Motor neuron (in vitro differentiated cells): ENCODE measurements at places on chromosomes 1 and 21.
A peak's percentile ranks its signal among the peaks of the same experiment; 100 is the strongest.

GRCh38 chr1:86119214-86119764, 37.3 kb downstream of the COL24A1 start:
- no peak for ATAC-seq

DNA sequence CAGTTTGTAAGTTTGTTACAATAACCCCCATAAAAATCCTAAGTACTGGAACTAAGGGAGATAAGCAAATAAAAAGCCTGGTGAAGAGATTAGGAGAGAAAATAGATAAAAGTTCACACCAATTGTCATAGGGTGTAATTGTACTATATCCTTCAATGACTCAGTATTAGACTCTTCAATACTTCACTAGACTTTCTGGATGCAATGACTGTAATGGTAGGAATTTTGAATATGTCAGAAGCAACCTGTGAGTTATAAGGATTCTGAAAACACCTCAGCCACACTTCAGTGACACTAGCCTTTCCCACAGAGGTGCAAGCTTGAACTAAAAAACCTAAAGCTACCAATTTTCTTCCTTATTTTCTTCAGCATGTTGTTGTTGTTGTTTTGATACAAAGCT, 147.9 kb downstream of the PTGER3 start:
- no peak for ATAC-seq

- no peak for ATAC-seq
These were observed 51.0 kb upstream of the GORAB start for GRCh38 chr1:170481000-170481399.

GRCh38 chr1:27161594-27161993, 6.7 kb upstream of the SLC9A1 start:
- ATAC-seq = no peak

- no peak for ATAC-seq
These were observed 84.9 kb downstream of the PPP1R12B start for GRCh38 chr1:202433155-202434043.

DNA sequence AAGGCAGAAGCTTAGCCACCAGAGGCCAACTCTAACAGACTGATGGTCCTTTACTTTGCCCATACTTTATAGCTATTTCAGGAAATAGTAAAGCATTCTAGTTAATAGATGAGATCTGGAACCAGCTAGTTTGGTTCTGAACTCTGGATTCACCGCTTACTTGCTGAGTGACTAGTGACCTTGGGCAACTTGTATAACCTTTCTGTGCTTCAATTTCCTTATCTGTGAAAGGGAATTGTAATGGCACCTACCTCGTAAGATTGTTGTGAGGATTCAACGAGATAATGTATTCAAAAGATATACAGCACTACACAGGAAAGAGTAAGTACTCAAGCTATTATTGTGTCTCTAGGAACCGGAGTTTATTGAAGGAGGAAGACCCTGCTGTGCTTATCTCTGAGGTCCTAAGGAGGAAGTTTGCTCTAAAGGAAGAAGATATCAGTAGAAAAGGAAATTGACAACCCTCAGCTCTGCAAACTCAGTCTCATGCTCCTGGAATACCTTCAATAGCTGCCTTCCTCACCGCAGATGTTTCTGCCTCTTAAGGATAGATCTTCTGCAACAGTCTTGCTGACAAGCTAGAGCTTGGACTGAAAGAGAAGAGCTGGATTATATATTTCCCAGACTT, 11.9 kb downstream of the MTFR1L start:
- ATAC-seq = no peak

DNA sequence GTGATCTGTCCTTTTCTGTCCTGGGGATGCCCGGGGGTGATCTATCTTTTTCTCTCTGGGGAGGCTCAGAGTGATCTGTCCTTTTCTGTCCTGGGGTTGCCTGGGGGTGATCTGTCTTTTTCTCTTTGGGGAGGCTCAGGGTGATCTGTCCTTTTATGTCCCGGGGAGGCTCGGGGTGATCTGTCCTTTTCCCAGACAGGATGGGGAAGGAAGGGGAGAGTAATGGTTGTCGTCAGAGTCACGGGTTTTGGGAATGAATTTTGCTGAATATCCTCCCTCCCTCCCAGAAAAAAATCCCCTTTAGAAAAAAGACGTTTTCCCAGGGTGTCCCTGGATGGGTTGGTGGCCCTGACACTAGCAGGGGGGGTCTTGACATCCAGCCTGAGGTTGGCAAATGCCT, 91.5 kb downstream of the ARHGEF10L start:
- ATAC-seq = no peak

- no peak for ATAC-seq
These were observed 91.7 kb upstream of the WNT4 start for GRCh38 chr1:22234476-22235030.

- ATAC-seq = peak; percentile 49
These were observed 24.3 kb downstream of the WNT2B start for GRCh38 chr1:112533029-112533428.

DNA sequence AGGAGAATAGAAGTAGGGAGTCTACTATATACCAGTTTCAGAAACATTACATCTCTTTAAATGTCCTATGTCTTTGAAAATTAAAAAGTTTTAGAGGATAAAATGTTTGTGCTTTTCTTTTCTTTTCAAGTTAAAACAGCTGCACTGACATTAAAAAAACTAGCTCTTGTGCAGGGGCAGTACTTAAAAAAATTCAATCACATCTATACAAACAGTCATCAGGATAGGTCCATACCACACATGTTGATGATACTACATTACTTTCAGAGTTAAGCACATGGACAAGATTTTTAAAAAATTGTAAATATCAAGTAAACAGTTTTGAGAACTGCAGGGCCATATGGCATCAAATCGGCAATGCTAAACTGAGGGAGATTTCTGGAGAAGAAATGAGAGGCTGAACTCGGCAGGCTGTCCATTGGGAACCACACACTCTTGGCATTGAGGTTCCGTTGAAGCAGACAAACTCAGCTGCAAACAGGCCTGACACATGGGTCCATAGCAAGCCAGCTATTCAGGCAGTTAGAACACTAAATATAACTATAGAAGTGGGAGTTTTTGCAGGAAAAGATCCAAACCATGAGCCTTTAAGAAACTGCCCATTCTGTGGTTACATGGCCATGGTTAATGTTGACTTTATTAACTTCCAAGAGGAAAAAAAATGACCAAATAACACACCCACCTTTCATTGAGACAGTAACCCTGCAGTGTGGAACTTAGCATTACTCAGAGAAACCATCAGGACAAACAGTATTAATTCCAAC, 84.5 kb upstream of the BCL10 start:
- ATAC-seq = peak; percentile 45

GRCh38 chr21:31276663-31277062, 67.4 kb downstream of the TIAM1 start:
- no peak for ATAC-seq

- ATAC-seq = no peak
These were observed 103.5 kb upstream of the ST6GALNAC5 start for GRCh38 chr1:76763738-76764137.

DNA sequence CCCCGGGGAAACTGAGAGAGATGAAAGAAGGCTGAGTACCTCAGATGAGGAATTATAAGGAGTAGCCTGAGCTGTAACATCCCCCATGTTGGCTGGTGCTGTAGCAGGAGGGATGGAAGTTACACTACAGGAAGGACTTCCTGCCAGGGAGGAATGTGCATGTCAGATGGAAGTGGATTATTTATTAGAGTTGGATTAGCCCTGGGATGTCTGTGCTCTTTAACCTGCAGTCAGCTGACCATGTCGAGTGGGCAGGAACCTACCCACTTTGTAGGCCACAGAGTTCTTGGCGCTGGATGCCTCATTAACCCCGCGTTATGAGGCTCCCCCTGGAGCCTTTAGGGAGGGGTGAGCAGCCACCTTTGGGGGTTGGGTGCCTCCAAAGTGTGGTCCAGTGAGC, 757 bp upstream of the SEMA4A start:
- no peak for ATAC-seq

DNA sequence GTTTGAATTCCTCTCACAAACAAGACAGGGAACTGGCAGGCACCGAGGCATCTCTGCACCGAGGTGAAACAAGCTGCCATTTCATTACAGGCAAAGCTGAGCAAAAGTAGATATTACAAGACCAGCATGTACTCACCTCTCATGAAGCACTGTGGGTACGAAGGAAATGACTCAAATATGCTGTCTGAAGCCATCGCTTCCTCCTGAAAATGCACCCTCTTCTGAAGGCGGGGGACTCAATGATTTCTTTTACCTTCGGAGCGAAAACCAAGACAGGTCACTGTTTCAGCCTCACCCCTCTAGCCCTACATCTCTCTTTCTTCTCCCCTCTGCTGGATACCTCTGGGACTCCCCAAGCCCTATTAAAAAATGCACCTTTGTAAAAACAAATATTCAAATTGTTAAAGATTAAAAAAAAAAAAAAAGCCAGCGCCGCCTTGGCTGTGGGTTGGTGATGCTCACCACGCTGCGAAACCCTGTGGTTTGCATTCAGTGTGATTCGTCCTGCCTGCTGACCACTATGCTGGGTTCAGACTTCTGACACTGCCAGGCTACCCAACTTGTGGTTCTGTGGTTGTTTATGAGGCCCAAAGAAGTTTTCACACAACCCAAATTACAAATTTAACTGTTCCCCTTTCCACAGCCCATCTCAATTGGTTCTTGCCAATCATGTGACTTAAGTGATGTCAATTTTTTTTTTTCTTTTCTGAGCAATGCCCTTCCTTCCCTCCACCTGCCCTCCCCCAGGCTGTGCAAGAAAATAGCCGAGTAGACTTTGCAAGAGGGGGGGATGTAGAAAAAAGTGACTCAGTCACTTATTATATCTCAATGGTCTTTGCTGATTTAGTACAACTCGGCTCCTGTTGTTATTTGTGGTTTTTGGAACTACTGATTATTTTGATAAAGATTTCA, at the start of gene RUNX1:
RUNX1 (minus strand) TSS at position 597 of the 912 bp plus-strand sequence.
- ATAC-seq = no peak

DNA sequence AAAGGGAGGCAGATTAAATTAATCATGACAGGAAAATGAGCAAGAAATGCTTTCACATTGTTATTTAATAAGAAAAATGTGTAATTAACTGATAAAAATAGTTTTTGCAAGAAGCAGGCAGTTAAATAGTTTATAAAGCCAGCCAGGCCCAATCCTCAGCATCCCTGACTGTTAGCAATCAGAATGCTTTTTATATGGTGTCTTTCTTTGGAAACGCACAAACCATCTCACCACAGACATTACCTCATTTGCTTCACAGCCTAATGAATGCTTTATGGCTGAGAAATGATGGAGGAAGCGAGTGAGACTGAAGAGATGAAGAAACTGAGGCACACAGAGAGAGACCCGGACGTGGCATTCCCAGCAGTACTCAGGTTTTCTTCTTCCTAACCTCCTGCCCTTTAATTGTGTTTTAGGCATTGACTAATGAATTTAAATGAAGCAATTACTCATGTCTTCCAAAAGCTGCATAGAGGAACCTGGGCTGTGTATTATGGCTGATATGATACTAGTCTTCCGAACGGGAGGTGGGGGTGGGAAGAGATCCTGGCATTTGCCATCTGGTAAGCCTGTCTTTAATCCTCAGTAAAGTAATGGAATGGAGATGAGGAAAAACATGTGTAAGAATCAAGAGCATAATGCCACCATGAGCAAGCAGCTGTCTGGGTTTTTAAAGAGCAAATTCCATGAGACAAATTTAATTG, 116.1 kb upstream of the LMO4 start:
- no peak for ATAC-seq

DNA sequence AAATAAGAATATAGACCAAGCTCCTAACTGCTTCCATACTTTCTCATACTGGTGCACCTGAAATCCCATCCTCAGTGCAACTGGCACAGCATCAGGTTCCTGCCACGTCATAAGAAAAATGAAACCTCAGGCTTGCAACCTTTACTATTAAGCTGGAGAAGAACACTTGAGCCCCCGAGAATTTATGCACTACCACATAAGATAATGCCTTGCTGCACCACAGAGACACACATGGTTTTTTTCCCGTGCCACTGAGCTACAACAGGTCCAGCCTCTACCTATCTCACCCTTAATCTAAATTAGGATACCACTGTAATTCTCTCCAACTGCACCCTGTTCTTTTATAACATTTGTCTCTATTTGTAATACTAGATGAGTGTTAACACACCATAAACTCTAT, 174.5 kb downstream of the DENND1B start:
- no peak for ATAC-seq

DNA sequence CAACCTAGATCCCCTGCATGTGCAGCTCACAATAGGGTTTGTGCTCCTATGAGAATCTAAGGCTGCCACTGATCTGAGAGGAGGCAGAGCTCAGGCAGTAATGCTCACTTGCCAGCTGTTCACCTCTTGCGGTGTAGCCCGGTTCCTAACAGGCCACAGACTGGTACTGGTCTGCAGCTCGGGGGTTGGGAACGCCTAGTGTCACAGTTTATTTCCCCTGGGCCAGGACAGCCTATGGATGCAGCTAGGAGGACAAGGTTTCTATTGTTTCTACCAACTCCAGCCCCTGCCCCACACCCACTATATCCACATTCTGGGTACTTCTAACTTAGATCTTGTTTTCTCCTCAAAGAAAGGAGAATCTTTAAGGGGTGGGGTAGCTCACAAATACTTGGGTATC, 58.7 kb upstream of the PRRC2C start:
- no peak for ATAC-seq

- ATAC-seq = no peak
These were observed 11.9 kb downstream of the PTP4A2 start for GRCh38 chr1:31926252-31926651.

DNA sequence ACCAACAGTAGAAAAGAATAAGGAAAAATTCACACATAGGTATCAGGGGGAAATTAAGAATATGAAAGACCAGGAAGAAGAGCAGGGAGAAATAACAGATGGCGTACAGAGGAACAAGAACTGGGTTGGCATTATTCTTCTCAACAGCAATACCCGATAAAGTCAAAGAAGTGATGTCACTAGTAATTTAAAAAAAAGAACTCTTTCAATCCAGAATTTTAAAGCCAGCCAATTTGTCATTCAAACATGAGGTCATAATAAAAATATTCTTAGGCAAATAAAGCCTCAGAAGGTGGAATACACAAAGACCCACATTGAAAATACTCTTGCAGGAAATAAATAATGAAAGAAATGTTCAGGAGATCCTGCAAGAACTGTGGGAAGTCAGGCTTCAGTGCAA, 8.8 kb downstream of the NCMAP start:
- no peak for ATAC-seq

DNA sequence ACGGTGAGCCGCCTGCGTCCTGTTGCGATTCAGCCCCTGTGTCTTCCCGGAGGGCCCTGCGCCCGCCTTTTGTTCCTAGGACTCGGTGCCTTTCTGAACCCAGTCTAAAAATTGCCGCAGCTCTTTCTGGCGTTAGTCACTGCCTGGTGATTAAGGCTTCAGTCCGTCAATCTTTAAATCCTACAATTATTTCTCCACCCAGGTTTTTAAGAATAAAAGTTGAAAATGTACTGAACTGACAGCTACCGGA, 16.2 kb upstream of the PDXK start:
- ATAC-seq = peak; percentile 34
